ENCODE measurements at places on chromosomes 11 and 22.

DNA sequence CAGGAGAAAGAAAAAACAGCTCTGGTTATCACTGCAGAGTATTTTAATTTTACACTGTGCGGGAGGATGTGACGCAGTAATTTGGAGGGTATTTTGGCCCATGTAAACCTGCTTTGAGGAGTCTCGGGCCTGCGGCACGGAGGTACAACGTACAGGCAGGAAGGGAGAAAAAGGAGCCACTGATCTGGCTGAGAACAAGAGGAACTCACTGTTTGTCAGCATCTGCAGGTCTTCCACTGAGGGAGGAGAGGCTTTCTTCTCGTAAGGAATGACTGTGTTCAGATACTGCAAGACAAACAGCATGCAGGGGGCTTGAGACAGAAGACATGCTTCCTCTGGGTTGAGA is 44.0 kb downstream of the FEZ1 start:
- no peak for DNase-seq

GRCh38 chr11:19499026-19499669 is 213.5 kb upstream of the NAV2 start:
- DNase-seq, result no peak

DNA sequence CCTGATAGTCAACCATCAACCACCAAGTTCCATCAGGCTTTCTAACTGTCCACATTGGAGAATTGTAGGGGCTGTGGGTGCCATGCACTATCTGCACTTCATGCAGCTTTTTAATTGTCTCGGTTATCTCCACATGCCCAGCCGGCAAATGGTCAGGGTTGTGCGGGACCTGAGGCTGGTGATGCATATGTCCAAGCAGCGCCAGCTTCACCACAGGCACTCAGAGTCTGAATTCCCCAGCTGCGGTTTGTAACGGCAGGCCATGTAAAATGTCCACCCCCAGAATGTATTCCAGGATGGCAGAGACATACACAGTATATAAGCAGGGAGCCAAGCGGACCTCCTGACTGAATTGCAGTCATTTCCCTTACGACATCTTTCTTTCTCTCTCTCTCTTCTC is 435.6 kb downstream of the DYNC2H1 start:
- no peak for DNase-seq

- DNase-seq, result no peak
Measured at GRCh38 chr11:111097191-111097590, 148.3 kb upstream of the POU2AF2 start.

DNA sequence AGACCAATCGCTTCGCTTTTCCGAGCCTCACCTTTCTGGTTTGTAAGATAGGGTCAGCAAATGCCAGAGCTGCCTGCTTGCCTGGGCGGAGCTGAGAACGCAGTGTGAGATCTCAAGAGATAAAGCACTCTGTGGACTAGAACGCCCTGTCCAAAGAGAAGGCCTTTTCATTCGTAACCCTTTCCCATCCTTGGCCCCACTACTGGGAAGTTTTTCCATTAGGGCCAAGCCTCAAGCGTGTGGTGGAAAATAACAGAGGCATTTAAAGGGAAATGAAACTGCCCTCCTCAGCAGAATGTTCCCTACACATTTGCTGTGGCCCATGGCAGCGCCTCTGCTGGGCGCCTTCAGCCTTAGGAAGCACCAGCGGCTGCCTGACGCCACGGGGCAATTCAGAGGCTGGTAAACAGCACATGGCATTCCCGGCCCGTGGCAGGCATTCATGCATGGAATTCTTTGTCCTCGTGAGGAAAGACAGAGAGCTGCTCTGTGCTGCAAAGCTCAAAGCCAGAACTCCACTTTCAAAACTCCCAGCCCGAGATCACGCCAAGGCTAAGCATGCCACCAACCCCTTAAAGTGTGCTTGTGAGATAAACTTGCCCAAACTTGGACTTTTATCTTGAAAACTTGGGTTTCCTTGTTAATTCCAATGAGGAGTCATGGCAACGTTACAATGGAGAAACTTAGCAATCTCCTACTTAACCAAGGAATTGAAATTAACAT is 38.1 kb downstream of the AHNAK start:
- no peak for DNase-seq

DNA sequence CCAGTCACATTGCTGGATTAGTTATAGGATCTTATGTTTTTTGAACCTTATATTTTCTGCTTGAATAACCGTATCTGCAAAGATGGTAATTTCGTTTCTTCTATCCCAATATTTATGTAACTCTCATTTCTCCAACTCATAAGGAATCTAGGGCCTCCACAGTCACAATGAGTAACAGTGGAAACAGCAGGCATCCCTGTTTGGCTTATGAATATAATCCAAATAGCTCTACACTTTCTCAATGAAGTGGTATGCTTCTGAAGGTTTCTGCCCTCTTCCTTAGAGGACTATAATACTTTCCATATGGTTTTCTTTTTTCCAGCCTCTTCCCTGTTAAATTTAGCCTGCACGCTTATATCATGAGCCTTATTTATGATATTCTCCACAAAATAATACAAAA is 16.5 kb downstream of the ATP6V1E1 start:
- no peak for DNase-seq

DNA sequence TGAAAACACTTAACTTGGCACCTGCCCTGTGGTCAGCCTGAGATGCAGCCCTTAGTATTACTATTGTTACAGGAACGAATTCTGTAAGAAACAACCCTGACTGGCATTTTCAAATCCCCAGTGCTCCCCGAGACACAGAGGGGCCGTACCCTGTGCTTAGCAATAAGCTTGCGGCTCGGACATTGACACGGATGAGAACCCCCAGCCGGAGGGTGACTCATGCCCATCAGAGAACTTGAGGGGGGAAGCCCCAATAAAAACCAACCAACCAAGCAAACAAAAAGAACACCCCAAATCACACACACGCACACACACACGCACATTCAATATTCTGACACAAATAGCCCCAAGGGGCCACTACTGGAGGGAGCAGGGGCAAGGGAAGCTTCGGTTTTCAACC is 63.8 kb downstream of the SHISAL1 start:
- no peak for DNase-seq

- DNase-seq, result no peak
Measured at GRCh38 chr22:41564563-41564962, 3.8 kb downstream of the CSDC2 start.

DNA sequence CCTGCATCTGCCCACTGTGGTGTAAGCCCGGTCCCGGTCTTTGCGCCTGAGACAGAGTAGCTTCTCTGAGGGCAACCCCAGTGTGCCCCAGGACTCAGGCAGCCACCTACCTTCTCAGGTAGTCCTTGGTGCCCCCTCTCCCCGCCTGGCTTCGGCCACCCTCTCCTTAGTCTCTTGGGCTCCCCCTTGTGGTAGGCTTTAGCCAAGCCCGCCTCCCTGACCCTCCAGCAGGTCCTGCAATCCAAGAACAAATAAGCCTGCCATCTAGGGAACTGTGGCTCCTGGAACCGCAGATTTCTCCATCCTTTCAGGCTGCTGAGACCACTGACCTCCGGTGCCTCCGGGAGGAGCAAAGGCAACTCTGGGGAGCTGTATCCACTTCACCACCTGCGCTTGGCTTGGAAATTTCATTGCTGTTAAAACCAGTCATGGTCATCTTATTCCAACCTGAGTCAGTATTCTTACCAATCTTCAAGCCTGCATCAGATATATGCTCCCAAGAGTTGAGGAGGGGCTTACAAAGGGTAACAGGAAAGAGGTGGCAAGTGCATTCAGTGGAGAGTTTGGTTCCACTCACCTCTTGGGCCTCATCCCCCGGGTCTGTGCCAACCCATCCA is 52.8 kb upstream of the TENM4 start:
- peak; percentile 20 for DNase-seq

DNA sequence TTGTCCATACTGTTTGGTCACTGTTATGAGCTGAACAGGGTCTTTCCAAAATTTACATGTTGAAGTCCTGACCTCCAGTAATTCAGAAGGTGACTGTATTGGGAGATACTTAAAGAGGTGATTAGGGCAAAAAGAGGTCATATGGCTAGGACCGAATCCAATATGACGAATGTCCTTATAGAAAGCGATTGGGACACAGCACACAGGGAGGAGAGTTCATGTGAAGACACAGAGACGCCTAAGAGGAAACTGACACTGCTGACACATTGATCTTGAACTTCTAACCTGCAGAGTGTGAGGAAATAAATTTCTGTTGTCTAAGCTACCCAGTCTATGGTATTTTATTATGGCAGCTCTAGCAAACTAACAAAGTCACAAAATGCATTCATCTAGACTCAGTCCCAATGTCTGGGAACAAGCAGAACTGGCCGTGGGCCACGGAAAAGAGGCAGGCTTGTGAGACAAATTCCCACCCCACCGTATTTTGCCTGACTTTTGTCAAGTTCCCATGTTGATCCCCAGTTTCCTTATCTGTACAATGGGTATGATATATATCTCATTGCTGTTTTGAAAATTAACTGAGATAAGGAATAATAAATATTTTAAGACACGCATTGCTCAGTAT is 295.0 kb downstream of the NTM start:
- DNase-seq, result no peak

DNA sequence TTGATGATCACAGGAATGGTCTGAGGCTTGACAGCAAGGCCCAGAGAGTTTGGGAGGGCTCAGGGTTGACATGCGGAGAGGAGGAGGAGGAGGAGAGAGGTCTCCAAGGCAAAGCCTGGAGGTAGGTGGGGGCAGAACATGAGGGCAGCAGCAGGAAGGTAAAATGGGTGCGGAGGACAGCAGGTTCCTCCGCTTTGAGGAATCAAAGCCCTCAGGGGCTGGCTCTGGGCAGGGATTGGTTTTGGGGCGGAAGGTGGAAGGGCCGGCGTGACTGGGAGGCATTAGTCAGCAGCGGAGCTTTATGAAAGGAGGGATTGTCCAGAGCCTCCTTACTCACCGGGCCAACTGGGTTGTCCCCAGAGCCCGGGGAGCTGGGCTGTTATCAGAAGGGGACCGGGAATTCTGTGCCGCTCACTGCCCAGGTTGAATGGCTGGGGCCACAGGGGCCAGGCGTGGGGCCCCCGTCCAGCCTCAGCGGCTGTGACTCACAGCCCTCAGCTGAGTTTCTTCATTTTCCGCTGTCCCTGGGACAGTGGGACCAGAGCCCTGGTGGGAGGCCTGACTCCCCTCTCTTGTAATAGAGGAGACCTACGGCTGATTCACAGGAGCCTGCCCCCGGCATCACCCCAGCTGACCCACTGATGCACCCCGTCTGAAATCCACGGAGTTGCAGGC is 36.2 kb downstream of the LIF start:
- DNase-seq, result no peak

DNA sequence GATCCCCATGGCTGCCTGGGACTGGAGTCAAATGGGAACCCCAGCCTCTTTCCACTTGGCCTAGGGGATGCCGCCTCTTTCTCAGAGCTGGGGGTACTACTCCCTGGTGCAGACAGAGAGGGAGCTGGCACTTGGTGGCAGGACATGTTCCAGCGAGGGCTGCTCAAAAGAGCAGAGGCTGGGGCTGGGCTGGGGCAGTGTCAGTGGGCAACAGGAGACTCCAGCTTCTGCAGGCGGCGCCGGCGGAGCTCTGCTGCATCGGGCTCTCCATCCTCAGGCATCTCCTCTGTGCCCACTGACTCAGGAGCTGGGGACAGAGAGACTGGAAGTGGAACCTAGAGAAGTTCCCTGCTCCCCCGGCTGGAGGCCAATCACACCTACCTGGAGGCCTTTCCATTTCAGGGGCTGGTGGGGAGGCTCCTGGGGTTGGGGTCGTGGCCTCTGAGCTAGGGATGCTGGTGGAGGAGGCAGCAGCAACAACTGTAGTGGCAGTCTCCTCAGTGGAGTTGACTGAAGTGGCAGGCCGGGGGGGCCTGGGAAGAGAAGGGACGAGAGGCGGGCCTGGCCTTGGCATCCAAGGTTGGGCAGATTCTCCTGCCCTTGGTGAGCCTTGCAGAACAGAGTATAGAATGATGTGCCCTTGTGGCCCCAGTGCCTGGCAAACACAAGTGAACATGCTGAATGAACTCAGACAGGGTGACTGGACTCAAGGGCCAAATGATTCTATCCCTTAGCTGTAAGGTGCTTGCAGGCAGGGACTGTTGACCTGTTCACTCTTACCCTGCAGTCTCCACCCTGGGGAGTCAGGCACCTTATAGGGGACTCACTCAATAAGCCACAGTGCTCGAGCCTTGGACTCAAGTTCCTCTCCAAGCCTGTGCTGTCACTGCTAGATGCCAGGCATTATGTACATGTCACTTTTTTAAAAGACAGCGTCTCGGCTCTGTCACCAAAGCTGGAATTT is 5.9 kb downstream of the SYVN1 start:
- no peak for DNase-seq

DNA sequence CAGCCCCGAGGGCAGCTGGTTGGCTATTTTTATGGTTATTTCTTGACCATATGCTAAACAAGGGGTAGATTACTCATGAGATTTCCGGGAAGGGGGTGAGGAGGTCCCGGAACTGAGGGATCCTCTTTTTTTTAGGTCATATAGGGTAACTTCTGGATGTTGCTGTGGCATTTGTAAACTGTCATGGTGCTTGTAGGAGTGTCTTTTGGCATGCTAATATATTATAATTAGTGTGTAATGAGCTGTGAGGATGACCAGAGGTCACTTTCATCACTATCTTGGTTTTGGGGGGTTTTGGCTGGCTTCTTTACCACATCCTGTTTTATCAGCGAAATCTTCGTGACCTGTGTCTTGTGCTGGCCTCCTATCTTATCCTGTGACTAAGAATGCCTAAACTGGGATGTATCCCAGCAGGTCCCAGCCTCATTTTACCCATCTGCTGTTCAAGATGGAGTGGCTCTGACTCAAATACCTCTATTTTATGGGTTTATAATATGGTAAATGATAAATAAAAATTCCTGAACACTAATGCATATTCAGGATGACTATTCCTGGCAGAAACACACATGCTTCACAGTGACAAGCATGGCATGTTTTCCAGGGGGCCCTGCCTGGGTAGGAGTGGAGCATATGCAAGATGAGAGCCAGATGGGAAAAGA is 11.2 kb downstream of the KREMEN1 start:
- no peak for DNase-seq

GRCh38 chr22:48517039-48518030 is 1310.3 kb downstream of the BRD1 start:
- DNase-seq, result no peak

- DNase-seq, result no peak
Measured at GRCh38 chr11:121318848-121319834, 26.6 kb downstream of the SC5D start.

DNA sequence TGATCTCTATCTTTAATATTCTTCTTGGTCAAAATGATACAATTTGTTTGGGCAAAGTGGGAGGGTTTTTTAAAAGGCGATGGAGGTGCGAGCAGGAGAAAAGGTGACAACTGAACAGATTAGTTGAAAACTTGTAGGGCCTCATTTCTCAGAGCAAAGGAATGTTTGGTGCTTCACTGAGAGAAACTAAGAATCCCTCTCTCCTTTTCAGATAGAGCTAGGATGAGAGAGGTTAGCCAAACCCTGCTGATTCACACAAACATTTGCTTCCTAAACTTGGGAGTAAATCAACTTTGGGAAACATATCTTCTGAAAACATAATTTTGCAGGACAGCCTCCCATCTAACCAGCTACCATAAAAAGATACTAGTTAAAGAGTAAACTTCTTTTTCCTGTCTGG is 57.0 kb downstream of the PHF21A start:
- no peak for DNase-seq

GRCh38 chr22:42742940-42743339 is 22.3 kb upstream of the A4GALT start:
- DNase-seq, result no peak

All from thoracic aorta (tissue), 2 donors.